Stomach (tissue), 19 donors: ENCODE measurements at places on chromosomes 5 and 9. TPM values are rescaled to one million over a fixed set of nuclear protein-coding genes. Genes with fewer than 3 reads are reported as not detected.

Gene PCSK5
- 0.61 TPM for polyA plus RNA-seq

Gene MEF2C
- polyA plus RNA-seq: 12.7 TPM

- DNase-seq: no peak
These were observed 149.2 kb upstream of the ARRDC3 start for GRCh38 chr5:91532281-91532680.

Gene PTGES
- polyA plus RNA-seq: 9.9 TPM

Gene TMEM174
- not detected for polyA plus RNA-seq

Gene HACD4
- 1.8 TPM for polyA plus RNA-seq

GRCh38 chr9:86549401-86549811 lies 195.2 kb upstream of the TUT7 start:
- DNase-seq: no peak

Gene RNF180
- polyA plus RNA-seq: 2.2 TPM

Gene N4BP3
- polyA plus RNA-seq: 2.6 TPM

GRCh38 chr9:75149841-75150241 lies 61.5 kb downstream of the OSTF1 start:
- DNase-seq: no peak

Gene PCDHB8
- polyA plus RNA-seq: not detected

Gene CDH10
- polyA plus RNA-seq: not detected

Gene PIP5K1B
- polyA plus RNA-seq: 27.2 TPM
